ENCODE measurements at places on chromosomes 6 and 20.

GRCh38 chr6:30991891-30992290 lies 8.4 kb downstream of the MUC21 start:
- no peak for DNase-seq

DNA sequence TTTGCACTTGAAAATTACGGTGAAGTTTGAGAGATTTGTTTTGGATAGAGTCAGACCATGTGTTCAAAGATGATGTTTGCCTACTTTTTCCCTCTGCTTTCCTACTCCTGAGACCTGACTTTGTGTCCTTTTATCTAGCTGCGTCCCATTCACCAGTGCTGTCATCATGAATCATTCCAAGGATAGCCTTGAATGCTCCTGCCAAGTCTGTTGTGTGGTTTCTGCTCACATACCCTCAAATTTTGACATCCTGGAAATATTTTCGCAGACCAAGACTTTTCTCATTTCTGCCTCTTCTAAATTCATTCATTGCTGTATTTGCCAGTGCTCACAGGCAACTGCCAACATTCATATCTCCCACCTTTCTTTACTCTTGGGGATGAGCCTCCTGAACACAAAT lies 175.9 kb upstream of the SCGN start:
- DNase-seq, result no peak

DNA sequence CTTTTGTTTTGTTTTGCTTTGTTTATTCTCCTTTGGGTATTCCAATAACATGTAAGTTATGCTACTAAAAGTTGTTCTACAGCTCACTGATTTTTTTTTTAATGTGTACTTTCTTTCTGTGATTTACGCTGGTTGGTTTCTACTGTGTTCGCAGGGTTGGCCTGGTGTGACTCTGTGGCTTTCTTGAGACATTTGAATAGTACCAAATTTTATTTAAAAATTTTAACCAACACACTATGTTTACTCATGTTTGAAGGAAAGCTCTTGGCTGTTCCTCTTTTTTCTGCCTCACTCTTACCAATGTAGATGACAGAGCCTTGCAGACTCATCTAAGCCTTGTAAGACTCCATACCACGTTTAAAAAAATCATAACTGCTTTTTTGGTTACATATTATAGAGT lies 1784.9 kb upstream of the DEFB115 start:
- DNase-seq, result no peak

GRCh38 chr20:58389324-58389967 lies 417 bp downstream of the VAPB start:
- DNase-seq, result no peak

- peak; percentile 70 for DNase-seq
Measured at GRCh38 chr6:38493931-38494547, 145.7 kb downstream of the BTBD9 start.

DNA sequence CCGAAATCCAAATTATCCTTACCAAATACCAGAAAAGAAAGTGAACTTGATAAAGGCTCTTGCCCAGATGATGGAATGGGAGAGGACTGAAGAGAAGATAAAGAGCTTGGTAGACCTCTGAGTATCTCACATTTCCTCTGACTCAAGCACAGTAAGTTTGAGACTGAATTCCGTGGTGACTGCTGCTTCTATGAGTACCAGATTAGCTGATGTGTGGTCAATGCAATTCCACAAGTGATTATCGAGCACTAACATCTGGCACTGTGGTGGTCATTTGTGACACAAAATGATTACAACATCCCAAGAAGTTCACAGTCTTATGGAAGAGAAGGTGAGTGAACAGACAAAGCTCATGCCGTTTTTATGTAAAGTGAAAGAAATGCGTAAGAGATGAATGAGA lies 2.6 kb upstream of the RPS6KA2 start:
- no peak for DNase-seq

GRCh38 chr6:110265273-110265672 lies 85.0 kb downstream of the CDC40 start:
- DNase-seq, result no peak

GRCh38 chr6:74519163-74519562 lies 686.7 kb downstream of the COL12A1 start:
- DNase-seq, result no peak

- no peak for DNase-seq
Measured at GRCh38 chr6:167226383-167226685, 64.8 kb upstream of the UNC93A start.

- DNase-seq, result no peak
Measured at GRCh38 chr6:4377603-4378002, 242.2 kb upstream of the ECI2 start.

GRCh38 chr6:50966986-50967385 lies 148.3 kb downstream of the TFAP2B start:
- DNase-seq, result no peak

DNA sequence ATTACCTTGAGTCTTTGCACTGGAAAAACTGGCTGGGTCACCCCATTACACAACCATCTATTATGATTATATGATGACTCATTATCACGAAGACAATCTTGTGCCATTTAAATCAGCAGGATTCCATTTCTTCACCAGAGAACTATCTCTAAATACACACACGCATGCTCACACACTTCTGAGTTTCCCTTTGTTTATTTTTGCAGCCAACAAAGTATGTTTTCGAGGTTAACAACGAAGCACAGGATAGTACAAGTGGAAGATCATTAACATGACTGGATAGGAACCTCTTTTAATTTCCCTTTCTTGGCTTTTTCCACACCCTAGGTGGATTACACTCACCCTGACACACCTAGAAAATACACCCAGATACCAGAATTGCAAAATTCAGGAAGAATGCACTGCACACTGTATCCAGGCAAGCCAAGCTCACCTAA lies 18.9 kb downstream of the PERP start:
- DNase-seq, result no peak

DNA sequence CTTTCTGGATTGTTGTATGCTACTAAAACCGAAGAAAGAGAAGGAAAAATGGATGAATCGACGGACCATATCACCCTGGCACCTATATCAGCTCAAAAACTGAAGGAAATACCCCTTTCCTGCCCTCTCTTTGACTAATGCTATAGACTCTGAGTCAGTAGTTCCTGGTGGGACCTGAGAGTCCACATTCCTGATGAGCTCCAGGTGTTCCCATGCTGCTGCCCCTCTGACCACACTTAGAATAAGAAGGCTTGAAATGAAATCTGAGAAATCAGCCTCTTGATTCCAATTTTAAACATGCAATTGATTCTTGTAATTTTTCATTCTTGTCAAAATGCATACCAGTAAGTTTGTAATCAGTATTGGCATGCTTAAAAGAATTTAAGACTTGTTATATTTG lies 75.2 kb downstream of the PRL start:
- DNase-seq, result no peak

DNA sequence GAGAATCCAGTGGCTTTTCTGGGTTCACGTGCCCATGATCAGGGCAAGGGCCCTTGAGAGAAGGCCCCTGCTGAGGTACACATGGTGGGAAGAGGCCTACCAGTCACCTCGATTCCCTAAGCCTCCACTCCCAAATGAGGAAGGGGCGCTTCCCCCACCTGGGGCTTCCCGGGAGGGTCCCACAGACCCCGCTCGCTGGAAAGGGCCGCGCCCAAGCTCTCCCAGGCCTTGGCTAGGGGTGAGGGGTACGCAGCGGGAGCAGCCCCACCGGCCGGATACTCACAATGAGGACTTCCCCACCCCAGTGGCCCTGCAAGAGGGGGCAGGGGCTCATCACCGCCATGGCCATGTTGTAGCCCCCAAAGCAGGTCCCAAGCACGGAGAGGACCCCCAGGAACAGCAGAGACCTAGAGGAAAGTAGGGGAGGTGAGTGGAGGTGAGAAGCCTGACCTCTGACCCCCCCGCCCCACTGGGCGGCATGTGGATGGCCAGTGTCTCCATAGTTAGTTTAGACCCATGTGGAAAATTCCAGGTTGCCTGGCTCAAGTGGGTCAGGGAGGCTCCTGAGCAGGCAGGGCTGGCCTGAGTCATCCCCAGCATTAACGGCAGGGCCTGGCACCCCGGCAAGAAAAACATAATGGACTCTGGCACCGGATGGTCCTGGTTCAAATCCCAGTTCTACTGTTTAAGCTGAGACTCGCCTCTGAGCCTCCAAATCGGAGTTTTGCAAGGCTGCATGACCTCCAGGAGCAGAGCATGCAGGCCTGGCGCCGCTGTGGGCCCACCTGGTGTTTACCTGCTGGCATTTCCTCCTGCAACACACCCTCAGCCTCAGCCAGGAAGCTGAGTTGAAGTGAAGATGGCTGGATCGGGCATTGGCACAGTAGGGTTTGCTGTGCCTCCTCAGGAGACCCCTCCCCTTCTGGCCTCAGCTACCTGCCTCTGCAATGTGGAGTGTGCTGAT lies 6.6 kb downstream of the SLC52A3 start:
- DNase-seq, result no peak

DNA sequence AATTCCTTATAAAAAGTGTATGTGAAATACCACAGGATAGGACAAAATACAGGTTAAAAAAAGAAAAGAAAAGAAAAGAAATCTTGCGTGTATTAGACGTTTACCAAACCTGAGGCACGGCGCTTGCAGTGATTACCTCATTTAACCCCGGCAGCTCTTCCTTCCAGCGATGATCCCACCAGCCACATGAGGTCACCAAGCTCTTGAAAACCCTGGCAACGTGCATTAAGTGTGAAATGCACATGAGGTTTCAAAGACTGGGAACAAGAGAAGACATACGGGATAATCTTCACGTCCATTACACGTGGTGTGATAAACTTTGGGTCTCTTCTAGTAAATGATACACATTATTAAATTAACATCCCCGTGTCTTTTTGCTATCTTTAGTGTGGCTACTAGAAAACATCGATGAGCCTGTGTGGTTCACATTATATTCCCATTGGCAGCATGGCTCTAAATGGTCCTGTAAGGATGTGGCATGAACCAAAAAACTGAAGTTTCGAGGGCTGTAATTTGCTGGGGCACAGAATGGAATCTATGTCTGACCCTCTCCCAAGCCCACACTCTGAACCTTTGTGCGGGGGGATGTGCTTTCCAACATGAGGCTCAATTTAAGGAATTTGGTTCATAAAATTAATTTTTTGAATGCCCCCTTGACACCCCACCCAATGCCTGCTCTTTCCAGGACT lies 59.2 kb upstream of the THBS2 start:
- DNase-seq, result no peak

GRCh38 chr6:15736297-15736696 lies 73.5 kb upstream of the DTNBP1 start:
- no peak for DNase-seq

- no peak for DNase-seq
Measured at GRCh38 chr6:158367816-158368215, 55.6 kb downstream of the TULP4 start.

- peak; percentile 69 for DNase-seq
Measured at GRCh38 chr6:31575335-31575901, at the start of gene TNF. TSS of gene TNF (plus strand) at chr6:31575565. CDS start at chr6:31575742, 177 bp downstream.

- DNase-seq, result no peak
Measured at GRCh38 chr20:62042025-62042820, 23.5 kb downstream of the TAF4 start.

- DNase-seq, result peak; percentile 20
Measured at GRCh38 chr6:43171707-43172103, 636 bp downstream of the SRF start.

GRCh38 chr6:41638002-41638934 lies at the start of gene MDFI:
TSS of gene MDFI (plus strand) at chr6:41638468. CDS start at chr6:41638750, 282 bp downstream.
- no peak for DNase-seq

DNA sequence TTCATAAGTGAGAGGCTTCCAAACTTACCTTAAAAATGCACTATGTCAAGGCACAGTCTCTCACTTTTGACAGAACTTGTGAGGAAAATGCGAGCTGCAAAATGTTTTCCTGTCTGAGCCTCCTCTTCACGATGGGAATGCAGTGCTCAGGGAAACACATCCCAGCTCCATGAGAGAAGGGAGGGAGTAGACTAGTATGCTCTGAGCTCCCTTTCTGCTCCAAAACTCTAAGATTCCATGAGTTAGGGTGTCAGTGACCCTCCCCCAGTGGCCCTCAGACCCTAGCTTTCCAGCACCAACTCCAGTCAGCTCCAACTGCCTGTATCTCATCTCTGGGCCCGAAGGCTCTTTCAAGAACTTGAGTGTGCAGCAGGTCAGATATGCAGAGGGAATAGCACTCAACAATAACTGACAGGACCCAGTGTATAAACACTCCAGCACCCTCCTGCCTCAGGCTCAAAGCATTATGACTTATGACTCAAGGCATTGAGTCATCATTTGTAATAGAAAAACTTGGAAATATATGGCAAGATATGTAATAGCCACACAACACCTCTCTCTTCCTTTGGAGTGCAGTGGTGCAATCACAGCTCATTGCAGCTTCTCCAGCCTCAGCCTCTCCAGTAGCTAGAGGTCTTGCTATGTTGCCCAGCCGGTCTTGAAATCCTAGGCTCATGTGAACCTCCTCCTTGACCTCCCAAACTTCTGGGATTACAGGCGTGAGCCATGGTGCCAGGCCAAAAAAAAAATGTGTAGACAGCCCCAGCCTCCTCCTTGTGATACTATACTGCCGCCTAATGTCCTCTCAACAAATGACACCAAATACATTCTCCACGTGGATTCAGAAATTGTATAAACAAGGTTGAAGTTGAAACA lies 16.7 kb upstream of the ENTPD6 start:
- DNase-seq, result no peak

- DNase-seq, result no peak
Measured at GRCh38 chr20:15992564-15992963, 580.7 kb downstream of the KIF16B start.

- no peak for DNase-seq
Measured at GRCh38 chr6:7195339-7196018, 87.7 kb downstream of the RREB1 start.

DNA sequence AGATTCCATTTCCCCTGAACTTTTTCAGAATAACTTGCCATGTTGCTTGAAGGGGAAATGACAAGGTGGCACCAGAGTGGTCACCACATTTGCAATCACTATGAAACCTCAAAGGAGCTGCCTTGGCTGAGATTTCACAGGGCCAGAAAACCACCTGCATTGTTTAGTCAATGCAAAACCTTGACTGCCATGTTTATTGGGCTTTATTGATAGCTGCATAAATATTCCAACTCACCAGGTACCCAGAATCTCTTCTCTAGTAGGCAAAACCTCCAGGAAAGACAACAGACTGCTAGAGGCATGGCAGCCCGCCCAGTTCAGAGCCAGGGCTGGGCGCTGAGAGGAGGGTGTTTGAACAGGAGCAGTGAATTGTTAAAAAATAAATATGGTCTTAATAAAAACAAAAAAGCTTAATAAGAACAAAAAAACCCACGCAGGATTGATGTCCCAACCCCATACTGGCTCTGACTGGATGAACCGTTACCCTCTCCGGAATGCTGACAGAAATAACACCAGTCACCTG lies 375.6 kb downstream of the ZFAND3 start:
- DNase-seq, result no peak

DNA sequence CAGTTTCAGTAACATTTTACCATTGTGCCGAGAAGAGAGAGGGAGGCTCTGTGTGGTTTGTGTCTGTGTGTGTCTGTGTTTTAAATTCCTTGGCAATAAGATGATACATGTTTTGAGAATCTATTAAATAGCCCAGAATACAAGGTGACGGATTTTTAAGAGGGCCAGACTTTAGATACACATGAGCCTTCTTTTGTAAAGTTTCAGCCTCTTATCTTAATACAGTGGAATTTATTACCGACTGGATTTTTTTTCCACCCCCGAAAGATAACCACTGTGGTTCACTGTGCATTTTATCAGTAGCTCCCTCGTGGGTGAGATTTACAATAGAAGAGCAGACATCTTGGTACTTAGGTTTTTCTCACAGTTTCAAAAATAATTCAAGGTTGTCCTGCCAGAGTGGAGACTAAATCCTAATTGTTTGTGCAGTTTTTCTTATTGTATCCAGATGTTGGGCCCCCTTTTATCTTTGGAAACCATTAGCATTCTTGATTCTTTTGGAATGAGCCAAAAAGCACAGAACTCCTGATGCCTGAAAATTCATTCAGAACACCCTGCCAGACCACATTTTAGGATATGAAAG lies 49.9 kb downstream of the STK4 start:
- DNase-seq, result no peak

GRCh38 chr6:140809694-140810101 lies 1323.0 kb upstream of the GJE1 start:
- no peak for DNase-seq

Measured in effector CD4-positive, alpha-beta T cell (primary cell).